ENCODE measurements at places on chromosomes 4 and X.

DNA sequence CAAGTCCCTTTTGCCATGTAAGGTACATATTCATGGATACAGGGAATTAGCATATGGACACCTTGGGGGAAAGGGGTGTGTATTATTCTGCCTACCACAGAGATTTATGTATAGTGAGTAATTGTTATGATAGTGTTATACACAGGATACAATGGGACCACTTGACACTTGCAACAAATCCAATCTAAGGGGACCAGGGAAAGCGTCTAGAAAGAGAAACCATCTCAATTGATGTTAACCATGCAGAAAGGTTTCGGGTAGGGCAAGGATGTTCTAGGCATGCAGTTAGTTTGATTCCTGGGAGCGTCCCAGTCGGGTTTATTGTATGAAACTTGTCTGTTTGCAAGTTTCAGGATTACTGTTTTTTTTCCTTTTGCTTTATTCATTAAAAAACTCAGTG is 34.2 kb downstream of the MMRN1 start:
- no peak for DNase-seq

- DNase-seq = no peak
Measured at GRCh38 chr4:20268028-20268427, 16.3 kb downstream of the SLIT2 start.

DNA sequence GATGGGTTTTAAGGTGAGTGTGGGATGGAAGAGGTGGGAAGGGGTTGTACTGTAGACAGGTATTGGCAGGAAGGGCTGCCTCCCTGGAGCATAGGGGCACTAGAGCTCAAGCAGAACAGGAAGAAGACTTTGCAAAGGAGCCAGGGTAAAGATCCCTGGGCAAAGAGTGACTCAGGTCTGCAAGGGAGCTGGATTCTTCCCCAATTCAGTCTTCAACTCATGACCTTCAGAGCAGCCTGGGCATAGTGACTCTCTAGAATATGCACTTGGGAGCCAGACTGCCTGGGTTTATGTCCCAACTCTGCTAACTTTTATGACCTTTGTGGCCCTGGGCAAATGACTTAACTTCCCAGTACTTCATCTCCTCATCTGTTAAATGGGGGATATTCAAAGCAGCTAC is 4.0 kb downstream of the LONRF3 start:
- DNase-seq = no peak

GRCh38 chrX:55867708-55868107 is 150.2 kb downstream of the RRAGB start:
- DNase-seq = no peak

GRCh38 chr4:110163327-110164069 is 34.9 kb downstream of the ELOVL6 start:
- no peak for DNase-seq

- DNase-seq = no peak
Measured at GRCh38 chrX:10050481-10050880, 83.3 kb downstream of the CLDN34 start.

GRCh38 chrX:2526390-2526789 is 25.6 kb upstream of the DHRSX start:
- no peak for DNase-seq

- DNase-seq = no peak
Measured at GRCh38 chr4:145907390-145907789, 31.2 kb downstream of the ZNF827 start.
